DMS79 treated with DMSO at 0.1 percent for 48 hours (cell line): ENCODE measurements at places on chromosomes 5 and 9.

- DNase-seq = peak; percentile 92
Measured at GRCh38 chr9:38226491-38226951, 157.5 kb upstream of the SHB start.

DNA sequence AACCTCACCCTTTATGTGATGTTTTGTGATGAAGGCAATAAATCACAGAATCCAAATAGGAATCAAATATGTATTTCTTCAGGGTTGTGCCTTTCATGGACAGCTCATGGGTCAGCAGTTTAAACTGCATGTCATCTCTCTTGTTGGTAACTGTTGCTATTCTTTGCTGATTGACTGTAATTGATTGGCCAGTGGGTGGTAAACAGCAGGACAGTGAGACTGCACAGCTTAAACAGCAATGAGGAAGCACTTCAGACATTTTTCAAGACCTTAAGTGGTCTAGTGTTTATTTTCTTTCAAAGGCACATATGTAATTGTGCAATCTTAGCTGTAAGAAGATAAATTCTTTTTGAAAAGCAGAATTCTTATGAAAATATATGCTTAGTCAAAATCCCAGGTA is 260.5 kb downstream of the COX7C start:
- DNase-seq = no peak

DNA sequence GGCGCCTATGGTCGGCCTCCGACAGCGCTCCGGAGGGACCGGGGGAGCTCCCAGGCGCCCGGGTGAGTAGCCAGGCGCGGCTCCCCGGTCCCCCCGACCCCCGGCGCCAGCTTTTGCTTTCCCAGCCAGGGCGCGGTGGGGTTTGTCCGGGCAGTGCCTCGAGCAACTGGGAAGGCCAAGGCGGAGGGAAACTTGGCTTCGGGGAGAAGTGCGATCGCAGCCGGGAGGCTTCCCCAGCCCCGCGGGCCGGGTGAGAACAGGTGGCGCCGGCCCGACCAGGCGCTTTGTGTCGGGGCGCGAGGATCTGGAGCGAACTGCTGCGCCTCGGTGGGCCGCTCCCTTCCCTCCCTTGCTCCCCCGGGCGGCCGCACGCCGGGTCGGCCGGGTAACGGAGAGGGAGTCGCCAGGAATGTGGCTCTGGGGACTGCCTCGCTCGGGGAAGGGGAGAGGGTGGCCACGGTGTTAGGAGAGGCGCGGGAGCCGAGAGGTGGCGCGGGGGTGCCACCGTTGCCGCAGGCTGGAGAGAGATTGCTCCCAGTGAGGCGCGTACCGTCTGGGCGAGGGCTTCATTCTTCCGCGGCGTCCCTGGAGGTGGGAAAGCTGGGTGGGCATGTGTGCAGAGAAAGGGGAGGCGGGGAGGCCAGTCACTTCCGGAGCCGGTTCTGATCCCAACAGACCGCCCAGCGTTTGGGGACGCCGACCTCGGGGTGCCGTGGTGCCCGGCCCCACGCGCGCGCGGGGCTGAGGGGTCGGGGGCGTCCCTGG is 561 bp downstream of the DAPK1 start:
- no peak for DNase-seq

GRCh38 chr9:137461663-137462395 is 2.7 kb upstream of the NSMF start:
- DNase-seq = no peak

GRCh38 chr5:68494771-68495170 is 279.2 kb downstream of the PIK3R1 start:
- DNase-seq = no peak
